ENCODE measurements at places on chromosomes 13 and 19.

DNA sequence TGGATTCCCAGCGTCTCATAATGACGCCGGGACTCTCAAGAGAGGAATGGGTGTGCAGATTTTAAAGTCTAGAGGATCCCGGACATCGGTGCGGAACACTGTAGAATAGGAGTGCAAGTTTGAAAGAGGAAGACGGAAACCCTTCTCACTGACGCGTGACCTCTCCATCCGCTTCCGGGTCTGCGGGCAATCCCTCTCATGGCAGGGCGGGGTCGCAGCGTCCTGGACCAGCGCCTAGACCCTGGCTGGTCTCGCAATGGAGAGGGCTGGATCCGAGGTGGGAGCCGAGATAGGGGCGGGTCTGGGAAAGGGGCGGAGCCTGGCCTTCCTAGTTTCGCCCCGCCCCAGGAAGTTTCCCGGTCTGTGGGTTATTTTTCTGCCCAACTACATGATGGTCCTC lies 4.6 kb upstream of the ZNF845 start:
- peak; percentile 17 for DNase-seq

- no peak for DNase-seq
Measured at GRCh38 chr13:59690857-59691500, 472.7 kb downstream of the DIAPH3 start.

- DNase-seq = no peak
Measured at GRCh38 chr13:95814495-95814894, 137.6 kb downstream of the DNAJC3 start.

- no peak for DNase-seq
Measured at GRCh38 chr19:9936326-9937000, at the start of gene OLFM2. Gene OLFM2 (minus strand): TSS chr19:9936515. CDS start chr19:9936366, 149 bp downstream.
